ENCODE measurements at places on chromosomes 3 and 15.

- no peak for DNase-seq
These were observed 49.3 kb upstream of the TRPM1 start for GRCh38 chr15:31150732-31151231.

GRCh38 chr3:119302697-119303551 lies 8.7 kb downstream of the ARHGAP31 start:
- no peak for DNase-seq

DNA sequence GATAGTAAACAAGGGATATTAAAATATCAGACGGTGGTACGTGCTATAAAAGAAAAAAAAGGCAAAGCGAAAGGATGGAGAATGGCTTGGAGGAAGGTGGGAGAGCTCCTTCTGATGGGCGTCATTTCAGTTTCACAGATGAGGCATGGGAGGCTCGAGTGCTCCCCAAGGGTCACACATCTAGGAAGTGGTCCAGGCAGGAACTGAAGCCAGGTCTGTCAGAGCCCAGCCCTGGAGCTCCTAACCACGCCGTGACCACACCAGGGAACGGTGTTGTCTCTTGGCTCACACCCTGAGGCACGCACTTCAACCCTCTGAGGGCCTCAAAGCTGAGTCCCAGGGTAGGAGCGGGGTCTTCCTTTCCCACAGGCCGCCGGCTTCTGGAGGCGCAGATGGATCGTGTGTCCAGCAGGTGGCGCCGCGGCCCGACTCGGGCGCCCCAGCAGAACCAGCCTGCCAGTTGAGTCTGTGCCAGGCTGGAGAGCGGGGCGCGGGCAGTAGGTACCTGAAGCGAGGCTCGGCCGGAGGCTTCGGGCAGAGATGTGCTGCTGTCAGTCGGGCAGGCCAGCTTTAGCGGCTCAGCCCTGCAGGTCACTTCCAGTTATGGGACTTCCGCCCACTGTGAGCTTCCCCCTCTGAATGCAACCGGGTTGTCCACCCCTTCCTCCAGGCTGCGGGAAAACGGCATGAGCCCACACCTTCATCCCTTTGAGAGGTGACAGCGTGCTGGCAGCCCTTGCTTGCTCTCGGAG lies 68.1 kb downstream of the SLC6A1 start:
- DNase-seq: peak; percentile 26

DNA sequence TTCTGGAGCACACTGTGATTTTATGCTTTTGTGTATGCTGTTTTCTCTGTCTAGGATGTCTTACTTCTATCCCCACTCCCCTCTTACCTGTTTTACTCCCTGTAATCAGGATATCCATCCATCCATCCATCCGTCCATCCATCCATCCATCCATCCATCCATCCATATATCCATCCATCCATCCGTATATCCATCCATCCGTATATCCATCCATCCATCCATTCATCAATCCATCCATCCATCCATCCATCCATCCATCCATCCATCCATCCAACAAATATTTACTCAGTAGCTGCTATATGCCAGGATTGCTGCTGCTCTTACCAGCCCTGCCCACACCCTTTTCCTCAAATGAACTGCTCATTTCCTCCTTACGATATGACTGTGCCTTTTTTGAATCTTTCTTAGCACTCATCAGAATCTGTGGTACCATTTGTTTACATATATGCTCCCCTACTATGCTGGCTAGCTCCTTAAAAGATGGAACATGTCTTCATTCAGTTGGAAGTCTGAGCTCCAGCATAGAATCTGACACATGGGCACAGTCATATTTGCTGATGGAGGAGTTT lies 35.2 kb downstream of the USP13 start:
- DNase-seq: no peak

DNA sequence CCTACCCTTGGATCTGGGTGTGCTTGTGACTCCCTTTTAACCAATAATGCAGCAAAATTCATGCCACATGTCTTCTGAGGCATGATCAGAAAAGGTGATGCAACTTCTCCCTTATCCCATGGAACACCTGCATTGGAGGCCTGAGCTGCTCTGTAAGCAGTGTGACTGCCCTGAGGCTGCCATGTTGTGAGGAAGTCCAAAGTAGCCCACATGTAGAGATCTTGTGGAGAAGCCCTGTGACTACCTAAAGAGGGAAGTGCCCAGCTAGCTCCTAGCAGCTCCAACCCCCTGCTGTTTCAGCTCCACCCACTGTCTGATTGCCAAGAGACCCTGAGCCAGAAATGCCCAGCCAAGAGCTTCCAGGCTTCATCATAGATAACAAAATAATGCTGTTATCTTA lies 6.4 kb upstream of the NR1D2 start:
- DNase-seq: no peak

DNA sequence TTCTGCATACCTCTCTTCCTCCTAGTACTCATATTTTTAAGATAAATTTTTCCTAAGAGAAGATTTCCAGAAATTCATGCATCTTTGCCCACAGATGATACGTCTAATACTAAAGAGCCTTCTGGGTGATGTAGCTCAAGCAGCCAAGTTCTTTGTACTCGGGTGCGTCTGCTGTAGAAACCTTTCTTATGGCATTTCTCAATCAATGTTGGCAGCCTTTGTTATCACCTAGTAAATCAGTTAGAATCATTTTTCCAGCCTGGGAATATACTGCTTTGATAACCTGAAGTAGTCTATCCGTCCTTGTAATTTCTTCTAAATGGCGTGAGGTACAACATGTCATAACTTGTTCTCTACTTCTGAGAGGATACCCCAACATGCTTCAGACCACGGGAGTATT lies 104.5 kb downstream of the GOLIM4 start:
- no peak for DNase-seq

GRCh38 chr3:58274027-58274614 lies 31.9 kb upstream of the RPP14 start:
- DNase-seq: no peak

DNA sequence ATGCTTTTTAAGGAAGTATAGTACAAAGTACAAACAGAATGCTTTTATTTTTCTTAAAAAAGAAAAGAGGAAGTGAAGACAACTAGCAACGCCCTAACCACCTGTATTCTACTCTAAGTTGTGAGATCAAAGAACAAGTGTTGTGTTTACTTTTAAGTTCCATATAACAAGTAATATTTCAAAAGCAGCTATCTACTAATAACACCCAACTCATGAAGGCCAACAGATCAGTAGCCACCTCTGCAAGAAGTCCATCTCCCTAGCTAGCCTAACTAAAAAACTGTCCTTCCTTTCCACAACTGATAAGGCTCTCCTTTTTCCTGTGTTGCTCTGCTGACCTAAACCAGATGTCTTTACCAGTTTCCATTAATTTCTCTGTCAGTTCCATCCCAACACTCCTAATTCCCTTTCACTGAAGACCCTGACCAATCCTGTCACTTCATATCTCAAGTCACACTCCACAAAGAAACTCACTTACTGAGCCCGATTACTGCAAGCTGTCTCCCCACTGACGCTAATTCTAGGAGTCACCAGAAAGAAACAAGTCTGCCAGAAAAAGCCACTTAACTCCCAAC lies 26.9 kb downstream of the PHC3 start:
- no peak for DNase-seq

- DNase-seq: no peak
These were observed 105.7 kb downstream of the CORO2B start for GRCh38 chr15:68684476-68684875.

DNA sequence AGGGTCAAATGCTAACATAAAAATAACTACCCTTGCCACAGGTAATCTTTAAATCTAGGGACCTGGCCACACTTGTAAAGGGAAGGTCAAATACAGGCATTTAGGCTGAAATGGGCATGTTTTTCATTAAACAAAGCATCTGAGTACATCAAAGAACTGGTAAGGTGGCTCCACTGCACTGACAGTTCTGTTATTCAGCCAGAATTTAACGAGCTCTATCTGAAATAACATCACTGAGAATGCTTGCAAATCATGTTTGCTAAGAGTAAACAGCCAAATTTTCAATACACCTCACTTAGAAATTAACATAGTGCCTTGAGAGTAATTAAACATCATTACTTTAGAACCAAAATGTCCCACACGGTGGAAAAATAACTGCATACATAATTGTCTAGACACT lies 118.9 kb downstream of the MTHFS start:
- no peak for DNase-seq

DNA sequence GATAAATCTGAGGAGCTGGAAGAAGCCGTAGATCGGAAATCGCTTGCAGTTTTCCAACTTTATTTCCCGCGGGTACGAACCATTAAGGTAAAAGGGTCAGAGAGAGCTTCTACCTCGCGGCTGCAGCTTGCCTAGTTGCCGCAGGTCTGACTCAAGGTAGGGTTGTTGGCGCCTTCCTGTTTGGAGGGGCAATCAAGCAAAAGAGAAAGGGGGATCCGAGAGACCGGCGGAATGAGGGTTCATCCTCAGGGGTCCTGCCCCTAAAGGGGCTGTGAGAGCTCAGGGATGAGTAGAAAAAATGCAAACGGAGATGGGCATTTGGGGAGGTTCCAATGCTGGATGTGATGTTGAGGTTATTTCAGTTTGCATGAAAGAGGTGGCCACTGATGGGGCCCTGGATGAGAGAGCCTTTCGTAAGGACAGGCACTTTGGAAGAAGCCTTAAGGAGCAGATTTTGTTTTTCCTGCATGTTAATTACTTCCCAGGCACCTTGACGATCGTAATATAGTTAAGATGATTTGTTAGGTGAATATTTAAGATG lies 265.4 kb downstream of the CGGBP1 start:
- no peak for DNase-seq

DNA sequence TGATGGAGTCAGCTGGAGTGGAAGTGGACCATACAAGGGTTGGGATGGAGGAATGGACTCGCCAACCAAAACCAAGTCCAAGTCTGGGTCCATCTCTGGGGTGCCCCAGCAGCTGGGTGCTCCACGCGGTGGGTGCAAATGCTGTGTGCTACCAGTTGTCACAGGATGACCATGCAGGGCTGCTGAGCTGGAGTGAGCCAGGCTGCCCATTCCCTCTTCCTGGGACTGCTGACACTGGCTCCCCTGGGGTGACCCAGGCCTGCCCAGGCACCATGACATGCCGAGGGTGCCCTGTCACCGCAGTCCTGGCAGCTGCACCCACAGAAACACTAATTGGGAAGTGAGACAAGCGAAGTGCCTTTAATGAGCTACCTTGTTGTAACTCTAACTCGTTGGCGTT lies 140.2 kb downstream of the TPRA1 start:
- no peak for DNase-seq

DNA sequence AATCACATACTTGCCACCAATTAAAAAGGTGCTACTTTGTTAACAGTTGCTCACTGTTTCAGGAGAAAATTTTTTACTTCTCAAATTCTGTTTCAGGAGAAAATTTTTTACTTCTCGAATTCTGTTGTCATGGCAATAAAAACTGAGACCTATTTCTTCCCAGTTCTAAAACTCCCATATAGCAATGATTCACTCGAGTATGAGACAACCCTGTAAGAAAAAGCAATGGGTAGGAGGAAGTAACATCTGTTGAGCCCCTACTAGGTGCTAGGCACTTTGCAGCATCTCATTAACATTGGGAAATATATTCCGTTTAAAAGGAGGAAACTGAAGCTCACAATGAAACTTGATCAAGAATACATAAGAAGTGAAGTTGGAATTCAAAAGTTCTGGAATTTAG lies 35.1 kb upstream of the IGSF11 start:
- DNase-seq: no peak

DNA sequence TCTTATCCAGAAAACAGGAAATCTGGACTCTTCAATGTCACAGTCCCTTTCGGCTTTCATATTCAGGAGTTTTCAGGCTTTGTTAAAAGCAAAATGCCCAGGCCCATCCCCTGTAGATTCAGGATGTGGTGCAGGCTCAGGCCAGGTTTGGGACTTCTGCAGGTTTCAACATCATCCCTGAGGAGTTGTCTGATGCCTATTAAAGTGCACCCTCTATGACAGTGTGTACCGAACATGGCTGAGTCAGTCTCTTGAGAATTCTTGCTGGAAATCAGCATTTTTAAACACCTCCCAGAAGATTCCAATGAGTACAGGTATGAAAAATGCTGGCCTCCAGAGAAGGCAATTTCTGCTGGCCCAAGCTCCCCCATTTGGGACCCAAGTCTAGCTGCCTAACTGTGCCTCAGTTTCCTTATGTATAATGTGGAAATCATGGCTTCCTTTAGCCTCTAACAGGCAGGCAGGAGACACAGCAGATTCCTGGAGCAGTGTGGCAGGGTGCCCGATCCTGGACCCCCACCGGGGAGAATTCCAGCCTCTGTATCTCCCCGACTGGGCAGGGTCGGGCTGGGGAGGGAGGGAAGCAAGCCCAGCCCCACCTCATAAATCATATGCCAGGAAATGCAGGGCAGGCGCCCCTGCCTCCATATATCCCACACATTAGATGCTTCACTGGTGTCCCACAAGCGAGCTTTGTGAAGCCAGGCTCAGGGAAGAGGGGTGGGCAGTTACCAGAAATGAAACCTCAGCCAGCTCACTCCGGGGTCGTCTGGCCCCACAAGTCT lies 44.4 kb upstream of the SLC6A11 start:
- DNase-seq: no peak

- DNase-seq: no peak
These were observed 241.7 kb downstream of the CNTN3 start for GRCh38 chr3:74372743-74373142.

DNA sequence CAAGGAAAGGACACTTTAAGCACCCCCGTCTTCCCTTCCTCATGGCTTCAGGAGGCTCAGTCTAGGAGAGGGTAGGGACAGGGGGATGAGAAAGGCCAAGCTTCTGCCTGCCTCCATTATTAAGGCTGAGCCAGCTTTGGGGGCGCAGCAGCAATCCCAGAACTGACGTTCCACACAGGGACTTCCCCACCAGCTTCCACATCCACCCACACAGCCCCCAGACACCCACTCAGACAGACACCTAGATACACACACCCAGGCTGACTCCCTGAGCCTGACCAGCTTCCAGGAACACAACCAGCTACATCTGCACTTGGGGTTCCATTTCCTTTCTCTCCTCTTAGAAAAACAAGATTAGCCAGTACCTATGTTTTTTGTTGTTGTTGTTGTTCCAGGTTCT lies 4.7 kb downstream of the HCN4 start:
- no peak for DNase-seq

DNA sequence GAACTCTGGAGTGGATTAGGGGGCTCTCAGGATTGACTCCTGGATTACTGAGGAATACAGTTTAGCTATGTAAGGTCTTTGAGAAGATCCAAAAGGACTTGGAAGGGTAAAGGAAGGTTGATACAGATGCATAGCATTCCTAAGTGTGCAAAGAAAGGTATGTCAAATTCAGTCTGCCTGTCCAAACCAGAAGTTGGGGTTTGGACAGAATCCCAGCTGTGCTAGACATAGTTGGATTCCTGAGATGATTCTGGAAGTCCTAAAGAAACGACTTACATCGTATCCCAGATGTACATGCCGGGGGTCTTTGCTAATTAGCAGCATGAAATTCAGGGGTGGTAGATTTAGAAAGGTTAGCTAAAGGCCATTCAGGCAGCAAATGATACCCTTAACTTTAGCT lies 97.7 kb upstream of the TSPAN3 start:
- DNase-seq: no peak

GRCh38 chr3:139199421-139200010 lies 144.3 kb upstream of the MRPS22 start:
- no peak for DNase-seq

DNA sequence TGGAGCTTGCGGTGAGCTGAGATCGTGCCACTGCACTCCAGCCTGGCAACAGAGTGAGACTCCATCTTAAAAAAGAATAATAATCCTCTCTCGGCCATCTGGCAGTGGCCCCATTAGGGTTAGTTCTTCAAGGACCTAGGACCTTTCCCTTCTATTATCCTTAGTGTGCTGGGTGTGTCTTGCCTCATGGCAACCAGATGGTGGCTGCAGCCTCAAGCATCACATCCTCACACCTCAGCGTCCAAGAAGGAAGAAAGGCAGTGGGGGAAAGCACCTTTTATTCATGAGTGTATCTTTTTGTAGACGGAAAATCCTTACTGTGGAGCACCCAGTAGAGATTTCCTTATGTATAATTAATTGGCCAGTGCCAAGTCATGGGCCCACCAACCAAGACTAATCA lies 42.7 kb upstream of the TFRC start:
- DNase-seq: no peak

All from T-helper 9 cell (primary cell).